Stimulated activated CD4-positive, alpha-beta T cell treated with anti-CD3 and anti-CD28 coated beads, Interleukin-15, amount 100 ng/mL, for 1 hour (primary cell): ENCODE measurements at places on chromosomes 2 and 18.

- DNase-seq, result no peak
Measured at GRCh38 chr2:67646714-67647333, 249.7 kb downstream of the ETAA1 start.

DNA sequence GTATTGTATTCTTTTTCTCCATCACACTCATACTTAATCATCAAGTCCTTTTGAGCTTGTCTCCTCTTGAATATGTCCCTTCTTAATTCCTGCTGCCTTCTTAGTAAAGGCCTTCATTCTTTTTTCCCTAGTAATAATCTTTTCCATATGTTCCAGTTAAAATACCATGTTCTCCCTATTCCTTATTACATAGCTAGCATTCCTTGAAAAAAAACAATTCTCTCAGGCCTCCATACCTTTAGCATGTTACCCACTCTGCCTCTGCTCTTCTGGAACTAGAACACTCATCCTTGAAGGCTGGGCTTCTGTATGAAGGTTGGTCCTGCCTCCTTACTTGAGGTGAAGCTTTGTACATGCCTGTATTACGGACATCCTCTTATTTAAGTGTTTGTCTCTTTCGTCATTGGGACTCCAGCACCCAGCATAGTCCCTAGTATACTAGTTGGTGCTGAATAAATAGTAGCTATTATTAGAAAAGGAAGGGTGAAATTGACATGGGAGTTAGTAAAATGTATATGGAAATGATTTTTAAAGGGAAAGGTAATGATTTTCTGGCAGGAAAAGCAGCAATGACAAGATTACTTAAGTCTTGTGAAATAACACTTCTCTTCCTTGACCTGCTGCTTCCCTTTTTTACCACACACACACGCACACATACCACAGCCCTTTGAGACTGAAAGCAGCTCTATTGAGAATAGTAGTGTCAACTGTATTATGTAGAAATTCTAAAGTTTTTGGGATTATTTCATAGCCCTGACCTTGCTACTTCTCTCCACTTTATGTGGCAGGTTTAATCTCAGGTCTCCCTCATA, 45.6 kb downstream of the REL start:
- DNase-seq, result no peak

GRCh38 chr18:44589693-44590355, 90.9 kb upstream of the SETBP1 start:
- no peak for DNase-seq

DNA sequence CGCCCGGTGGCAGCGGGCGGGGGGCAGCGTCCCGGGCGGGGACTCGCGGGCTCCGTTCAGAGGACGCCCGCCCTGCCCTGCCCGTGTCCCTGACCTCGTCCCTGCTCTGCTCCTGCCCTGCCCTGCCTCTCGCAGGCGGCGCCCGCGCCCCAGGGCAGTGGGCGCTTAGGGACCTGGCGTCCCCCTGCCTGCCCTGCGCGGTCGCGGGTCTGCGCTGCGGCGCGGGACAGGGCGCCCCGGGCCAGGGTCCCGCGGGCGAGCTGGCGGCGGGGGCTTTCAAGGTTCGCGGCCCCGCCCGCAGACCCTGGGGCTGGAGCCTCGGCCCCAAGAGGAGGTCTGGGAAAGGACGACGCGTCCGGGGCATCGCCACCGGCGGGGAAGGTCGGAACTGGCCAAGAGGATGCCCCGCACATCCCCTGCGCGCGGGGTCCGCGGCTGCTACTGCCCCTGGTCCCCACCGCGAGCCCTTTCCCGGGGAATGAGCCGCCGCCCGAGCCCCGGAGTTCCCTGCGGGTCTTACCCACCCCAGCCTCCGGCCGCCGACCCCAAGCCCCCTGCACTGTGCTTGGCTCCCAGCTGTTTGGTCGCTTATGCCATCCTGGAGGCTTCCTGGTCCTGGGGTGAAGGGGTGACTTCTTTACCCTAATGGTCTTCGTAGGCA, 679 bp downstream of the RNF144A start:
- DNase-seq, result no peak

DNA sequence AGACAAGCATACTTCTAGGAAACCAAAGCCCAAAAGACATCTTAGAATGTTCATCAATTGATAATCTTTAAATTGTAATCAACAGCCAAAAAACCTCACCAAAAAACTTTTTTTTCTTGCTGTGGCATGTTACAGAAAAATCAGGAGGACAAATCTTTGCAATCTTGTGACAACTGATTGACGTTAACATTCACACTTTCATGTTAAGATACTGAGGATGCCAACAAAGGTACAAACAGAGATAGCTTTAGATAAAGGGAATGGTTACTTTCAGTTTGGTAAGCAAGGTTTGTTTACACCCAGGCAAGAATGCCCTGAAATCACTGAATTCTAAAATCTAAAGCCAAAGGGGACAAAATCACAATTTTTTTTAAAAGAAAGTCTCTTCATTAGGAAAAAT, 92.4 kb downstream of the ZAP70 start:
- no peak for DNase-seq

GRCh38 chr18:77061946-77062517, 70.6 kb downstream of the MBP start:
- DNase-seq, result no peak

DNA sequence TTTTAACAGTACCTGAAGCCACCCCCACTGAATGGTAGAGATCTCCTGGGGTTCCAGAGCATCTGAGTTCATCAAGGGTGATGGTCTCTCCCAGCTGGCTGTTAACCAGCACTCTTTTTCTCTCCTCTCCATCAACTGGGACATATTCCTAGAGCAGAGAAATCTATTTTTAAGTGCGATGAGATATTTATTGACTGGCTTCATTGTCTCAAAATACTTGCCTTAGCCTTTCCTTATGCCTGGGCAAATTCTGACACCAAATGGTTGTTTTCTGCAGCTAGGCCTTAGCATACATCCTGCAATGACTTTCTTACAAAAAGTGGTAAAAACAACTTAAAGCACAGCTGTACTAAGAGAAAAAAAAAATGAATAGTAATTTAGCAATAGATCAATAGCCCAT, 19.6 kb downstream of the NOSTRIN start:
- DNase-seq, result no peak

DNA sequence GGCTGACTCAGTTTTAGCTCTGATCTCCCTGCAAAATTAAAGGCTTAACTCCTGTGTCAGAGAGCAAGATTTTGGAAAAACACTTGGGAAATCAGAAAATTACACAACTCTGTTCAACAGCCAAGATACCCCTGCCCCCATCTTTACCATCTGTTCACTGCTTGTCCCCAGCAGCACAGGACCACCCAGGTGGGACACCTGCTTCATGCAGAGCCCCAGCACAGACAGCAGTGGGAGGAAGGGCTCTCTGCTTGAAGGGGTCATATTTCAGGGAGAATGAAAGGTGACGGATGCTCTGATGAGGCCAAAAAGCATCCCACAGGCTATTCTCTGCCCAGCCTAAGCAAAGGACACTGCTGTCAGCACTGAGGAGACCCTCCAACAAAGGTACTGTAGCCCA, 584.6 kb upstream of the KLHL29 start:
- no peak for DNase-seq

GRCh38 chr2:21041943-21042707, 1.7 kb downstream of the APOB start:
- DNase-seq, result no peak

GRCh38 chr2:237508361-237508760, 21.3 kb downstream of the MLPH start:
- no peak for DNase-seq

DNA sequence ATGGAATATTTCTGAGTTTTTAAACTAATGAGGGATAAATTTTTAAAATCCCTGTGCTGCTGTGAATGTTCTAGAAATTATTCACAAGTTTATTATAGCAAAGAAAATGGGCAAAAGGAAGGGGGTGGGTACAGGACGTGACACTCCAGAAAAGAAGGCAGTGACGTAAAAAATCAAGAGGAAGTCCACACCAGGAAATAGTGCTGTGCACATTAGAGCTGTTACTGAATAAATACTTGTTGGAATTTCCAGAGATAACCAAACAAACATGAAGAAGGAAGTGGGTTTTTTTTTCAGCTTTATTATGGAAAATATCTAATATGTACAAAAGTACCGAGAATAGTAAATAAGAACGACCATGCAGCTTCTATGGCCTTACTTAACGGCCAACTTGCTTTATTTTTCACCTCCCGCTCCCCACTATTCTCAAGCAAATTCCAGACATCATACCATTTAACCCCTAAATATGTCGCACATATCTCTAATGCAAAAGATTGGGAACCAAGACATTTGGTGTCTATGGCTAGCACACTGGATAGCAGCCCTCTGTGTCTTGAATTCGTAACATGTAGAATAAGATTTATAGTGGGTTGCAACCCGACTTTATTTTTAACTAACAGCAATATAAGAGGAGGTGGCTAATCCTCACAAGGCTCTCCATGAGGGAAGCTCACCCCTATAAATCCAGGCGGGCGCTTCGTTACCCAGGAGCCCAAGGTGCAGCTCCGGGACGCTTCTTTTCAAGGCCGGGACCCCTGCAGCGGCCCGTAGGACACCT, 580 bp upstream of the NDUFV2 start:
- no peak for DNase-seq

GRCh38 chr2:114170070-114170469, 272.4 kb upstream of the DPP10 start:
- DNase-seq, result no peak

- DNase-seq, result no peak
Measured at GRCh38 chr2:39632876-39633275, 32.8 kb upstream of the TMEM178A start.

GRCh38 chr2:167134381-167135072, 246.2 kb downstream of the XIRP2 start:
- DNase-seq, result no peak

GRCh38 chr18:8584798-8585197, 24.4 kb upstream of the RAB12 start:
- DNase-seq, result no peak

DNA sequence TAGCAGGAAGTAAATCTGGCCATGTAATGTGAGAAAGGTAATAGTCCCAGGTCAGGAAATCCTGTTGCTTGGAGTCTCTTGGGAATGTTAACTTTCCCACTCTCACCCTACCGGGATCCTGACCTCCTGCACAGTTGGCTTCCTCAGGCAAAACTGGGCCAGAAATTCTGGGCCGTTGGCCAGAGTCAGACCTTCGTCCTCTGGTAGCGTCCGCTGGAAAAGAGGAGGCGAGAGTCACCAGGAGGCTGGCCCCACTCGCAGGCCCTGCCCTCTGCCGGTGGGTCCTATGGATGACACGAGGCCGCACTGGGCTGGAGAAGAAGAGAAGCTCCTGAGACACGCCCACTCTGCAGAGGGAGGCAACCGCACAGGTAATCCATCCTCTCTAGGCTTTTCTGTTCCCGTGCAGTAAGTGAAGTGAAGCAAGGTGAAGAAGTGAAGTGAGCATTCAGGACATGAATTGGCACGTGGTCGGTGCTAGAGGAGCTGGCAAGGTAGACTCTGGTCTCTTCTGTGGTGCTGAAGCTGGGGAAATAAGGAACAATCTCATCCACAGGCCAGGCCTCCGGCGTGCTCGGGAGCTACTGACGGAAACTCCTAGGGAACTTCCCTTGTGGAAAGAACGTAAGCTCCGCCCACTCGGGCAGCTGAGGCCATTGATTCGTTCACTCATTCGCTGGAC, 182.7 kb upstream of the GLI2 start:
- DNase-seq, result no peak

DNA sequence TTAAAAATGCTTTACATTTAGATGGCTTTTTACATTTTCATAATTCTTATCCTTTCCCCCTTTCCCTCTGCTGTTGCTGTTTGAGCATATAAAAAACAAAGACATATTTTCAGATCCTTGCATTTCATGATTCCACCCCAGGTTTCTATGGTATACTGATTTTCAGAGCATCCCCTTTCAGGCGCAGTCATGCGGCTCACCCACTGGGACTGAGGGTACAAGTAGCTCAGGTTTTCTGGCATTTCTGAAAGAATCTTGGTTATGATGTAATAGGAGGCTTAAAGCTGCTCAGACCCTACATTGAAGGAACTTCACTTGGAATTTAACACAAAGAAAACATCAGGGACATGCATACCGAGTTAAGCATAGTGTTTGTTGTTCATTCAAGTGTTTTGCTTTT, 310.8 kb downstream of the ETAA1 start:
- DNase-seq, result no peak

DNA sequence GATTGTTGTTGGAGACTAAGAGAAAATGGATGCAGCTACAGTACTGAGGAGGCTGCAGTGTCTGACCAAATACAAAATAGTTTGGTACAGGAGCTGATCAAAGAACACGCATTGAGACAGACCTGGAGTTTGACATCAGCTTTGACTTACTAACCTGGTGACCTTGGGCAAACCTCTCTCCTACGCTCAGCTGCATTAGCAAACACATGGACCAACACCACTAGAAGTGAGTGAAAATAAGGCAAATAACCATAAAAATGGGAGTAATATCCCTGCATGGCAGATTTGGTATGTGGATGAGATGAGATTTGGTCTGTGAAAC, 126.5 kb downstream of the LPIN1 start:
- no peak for DNase-seq
